ENCODE measurements at places on chromosomes 12 and 14.

DNA sequence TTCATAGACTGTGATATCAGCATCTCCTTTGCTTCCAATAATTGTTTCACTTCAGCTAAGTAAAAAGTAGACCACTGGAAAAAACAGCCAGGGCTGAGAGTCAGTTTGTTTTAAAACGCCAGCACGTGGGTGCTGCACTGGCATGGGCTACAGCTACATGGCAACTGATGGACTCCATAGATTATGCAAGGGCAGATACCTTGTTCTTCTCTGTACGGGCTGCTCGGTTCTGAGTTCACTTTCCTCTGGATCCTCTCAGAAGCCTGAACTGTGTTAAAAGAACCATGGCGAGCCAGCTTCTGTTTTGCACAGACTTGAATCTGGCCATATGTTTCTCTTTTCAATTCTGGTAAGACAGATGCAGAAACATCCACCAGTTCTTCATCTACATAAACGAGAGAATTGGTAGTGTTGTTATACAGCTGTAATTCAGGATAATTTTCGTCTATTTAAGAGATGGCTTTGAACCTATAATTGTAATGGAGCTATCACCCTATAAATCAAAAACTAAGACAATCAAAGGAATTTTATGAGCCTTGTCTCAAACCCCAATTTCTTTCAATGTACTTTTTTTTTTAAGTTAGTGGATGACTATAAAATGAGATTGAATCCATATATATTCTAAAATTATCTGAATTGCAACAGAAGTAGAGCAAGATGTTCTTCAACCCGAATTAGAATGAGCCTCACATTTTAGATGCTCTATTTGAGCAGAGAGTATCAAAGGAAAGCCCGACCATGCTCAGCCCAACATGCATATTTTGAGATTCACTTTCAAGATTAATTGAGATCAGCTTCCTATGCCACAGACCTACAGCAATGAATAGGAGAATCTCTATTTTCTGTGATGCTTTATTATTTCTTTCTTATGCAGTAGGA lies 31.5 kb downstream of the E2F7 start:
- no peak for DNase-seq

- DNase-seq, result no peak
Observed at GRCh38 chr12:12722435-12723148, 5.4 kb downstream of the CDKN1B start.

DNA sequence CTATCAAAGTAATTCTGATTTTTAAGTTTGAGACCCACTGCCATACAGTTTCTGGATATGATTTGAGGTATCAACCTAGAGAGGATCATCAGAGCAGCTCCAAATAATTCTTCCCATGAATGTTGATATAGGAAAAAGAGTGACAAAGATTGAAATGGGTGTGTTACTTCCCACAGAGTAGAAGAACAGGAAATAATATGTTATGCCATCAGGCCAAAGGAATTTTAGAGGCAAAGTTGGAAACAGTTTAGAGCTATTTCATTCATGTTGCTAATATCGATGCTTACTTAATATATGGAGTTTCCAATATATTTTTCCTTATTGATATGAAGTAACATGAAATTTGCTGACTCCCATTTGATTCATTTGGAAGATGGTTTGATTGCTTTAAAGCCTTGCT lies 8.9 kb upstream of the MSRB3 start:
- DNase-seq, result no peak

GRCh38 chr14:81295958-81296923 lies 75.5 kb upstream of the GTF2A1 start:
- no peak for DNase-seq

DNA sequence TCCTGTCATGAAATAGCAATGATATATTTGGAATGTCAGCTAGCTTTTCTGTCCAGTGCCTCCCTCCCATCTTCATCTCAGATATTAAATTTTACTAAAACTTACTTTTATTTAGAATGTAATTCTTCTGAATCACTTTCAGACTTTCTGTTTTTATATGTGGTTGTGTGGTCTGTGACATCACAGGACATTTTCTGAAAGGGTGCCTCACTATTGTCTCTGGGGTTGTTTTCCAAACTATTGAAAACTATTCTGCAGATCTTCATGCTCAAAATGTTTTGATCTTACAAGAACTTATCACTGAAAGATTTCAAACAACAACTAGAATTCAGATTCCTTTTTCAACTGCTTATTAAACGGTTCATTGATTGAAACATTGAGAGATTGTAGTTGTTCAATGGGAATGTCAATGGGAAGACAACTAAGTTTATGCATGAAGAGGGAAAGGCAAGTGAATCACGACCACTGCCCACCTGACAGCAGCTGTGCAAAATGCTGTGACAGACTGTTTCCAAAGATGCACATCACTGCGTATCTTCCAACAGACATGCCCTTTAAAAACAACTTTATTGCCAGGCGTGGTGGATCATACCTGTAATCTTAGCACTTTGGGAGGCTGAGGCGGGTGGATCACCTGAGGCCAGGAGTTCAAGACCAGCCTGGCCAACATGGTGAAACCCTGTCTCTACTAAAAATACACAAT lies 51.3 kb downstream of the KLRG1 start:
- no peak for DNase-seq

DNA sequence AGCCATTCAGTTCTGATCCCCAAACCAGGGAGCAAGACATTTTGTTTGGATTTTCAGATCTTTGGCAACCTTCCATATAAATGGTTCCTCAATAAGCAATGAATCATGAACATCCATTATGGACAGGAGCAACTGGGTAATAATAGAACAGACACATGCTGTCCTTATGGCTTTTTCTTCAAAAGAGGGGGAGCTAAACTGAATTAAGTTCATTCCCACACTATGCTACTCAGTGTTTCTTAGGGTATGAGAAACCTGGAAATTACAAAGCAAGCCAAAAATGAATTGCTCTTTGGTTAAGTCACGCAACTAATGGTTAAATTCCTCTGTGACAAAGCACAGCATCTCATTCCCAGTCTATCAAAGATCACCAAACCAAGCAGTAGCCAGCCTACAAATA lies 51.0 kb downstream of the PTGER2 start:
- no peak for DNase-seq

GRCh38 chr14:95359994-95360826 lies 40.5 kb upstream of the CLMN start:
- no peak for DNase-seq

DNA sequence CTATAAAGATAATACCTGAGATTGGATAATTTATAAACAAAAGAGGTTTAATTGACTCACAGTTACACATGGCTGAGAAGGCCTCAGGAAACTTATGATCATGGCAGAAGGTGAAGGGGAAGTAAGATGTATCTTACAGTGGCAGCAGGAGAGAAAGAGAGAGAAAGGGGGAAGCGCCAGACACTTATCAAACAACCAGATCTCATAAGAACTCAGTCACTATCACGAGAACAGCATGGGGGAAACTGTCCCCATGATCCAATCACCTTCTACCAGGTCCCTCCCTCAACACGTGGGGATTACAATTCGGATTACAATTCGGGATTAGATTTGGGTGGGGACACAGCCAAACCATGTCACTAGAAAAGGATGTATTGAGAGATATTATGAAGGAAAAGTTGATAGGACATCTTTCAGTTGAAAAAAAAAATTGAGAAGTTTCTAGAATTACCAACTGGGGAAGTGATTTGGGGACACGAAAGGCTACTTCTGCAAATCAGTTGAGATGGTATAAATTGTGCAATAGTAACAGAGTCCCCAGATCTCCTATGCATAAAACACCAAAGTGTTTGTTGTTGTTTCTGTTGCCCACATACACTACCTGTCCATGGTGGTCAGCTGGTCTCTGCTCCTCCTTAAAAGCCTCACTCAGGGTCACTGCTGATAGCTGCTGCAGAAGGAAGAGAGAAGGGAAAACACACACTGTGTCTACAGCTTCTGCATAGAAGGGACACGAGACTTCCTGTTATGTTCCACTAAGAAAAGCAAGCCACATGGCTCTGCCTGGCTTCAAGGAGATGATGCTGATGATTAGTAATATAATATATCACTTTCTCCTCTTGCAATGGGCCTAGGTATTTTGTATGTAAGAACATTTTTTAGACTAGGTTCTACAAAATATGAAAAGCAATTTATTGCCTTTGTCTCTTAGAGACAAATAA lies 465.5 kb downstream of the PDZRN4 start:
- no peak for DNase-seq

GRCh38 chr14:75871181-75871880 lies 110.5 kb downstream of the TGFB3 start:
- DNase-seq, result no peak

DNA sequence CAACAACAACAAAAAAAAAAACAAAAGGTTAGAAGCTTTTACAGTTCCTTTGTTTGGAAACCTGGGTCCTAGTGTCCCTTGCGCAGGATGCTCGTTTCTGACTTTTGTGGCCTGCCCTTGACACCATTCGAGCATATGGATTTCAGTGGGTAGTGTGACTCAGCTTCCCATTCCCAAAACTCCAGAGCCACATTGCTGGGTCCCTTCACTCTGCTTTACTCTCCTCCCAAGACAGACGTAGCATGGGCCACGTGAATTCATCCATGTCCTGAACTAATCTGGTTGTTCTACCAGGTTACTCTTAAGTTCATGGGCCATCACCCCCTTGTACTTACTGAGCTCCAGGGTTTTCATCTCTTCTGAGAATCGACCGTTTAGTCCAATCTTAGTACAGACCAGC lies 68.0 kb upstream of the MAX start:
- no peak for DNase-seq

GRCh38 chr12:82554529-82554928 lies 132.2 kb upstream of the TMTC2 start:
- DNase-seq, result no peak

DNA sequence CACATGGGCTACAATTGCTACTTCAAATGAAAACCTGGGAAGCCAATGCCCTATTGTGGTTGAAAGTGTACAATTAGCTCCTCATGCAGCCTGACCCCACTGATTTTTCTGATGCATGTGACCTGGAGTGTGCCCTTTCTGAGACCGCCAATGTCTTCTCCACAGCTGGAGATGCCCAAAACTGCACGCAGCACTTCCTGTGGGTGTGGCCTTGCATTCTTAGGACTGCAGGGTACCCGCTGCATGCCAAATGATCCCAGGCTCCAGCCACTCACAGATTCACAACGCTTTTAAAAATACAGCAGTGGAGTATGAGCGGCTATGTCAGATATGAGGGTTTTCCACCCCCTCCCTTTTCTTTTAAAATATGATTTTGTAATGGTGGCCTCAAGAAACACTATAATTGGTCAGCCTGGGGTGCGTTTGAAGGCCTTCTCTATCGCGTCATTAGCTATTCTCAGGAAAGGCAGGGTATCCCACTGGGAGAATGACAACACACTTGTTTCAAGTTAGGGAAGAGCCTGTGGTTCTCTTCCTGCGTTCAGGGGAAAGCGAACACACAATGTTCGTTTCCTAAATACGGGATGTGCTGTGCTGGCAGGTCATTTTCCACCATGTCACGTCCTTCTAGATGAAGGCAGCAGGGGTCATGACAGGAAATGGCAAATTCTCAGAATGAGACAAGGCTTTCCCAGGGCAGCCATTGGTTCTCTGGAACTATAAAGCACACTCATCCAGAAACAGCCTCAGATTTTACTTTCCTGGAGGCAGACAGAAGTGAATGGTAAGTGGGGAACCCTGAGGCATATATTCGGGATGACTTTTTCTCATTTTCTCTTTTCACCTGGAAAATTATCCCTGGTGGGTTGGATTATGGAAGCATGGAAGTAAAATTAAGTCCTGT lies at the start of gene APOLD1:
Gene APOLD1 (plus strand): TSS at position 749 of the 904 bp plus-strand sequence. CDS start 33 bp downstream, at position 782.
- no peak for DNase-seq

DNA sequence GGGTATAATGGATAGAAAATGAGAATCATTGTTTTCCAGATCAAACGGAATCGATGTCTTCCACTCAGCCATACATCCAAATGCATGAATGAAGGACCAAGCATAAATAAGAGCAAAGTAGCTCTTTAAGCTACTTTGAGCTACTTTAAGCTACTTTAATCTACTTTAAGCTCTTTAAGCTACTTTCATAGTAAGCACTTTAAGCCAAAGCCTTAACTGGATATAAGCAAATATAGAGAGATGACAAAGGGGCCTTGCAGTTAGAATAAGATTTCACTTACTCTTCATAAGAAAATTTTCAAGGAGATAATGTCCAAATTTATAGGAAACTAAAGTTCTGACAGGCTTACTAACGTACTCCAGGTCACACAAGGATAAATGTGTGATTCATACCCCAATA lies 355.6 kb upstream of the KITLG start:
- DNase-seq, result no peak

DNA sequence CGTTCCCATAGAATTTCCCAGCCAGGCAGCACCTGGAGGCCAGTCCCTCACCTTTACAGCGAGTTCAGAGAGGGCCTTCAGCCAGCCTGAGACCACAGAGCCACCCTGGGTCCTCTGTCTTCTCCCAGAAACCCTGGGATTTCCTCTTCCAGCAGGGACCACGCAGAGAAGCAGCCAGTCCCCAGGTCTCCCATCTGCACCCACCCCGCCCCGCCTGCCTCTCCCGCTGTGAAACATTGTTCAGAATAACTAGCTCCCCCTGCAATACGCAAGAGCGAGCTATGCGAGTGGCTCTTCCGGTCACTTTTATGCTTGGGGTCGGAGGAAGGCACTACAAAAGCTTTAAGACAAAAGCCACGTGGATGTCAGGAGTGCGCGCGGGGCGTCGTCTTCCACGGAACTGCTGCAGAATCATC lies 77.8 kb downstream of the SERPINA3 start:
- DNase-seq, result peak; percentile 52

DNA sequence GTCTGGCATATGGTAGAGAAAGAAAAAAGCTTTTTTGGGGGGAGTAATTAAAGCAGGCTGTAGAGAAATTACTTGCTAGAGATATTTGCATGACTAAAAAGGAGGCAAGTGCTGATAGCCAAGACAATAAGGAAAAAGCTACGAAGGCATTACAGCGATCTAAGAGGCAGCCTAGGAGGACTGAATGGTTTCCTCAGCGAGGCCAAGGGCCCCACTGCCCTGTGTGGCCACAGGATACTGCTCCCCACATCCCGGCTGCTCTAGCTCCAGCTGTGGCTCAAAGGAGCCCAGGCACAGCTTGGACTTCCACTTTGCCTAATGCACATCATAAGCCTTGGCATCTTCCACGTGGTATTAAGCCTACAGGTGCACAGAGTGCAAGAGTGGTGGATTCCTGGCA lies 53.6 kb downstream of the LRRIQ1 start:
- no peak for DNase-seq

DNA sequence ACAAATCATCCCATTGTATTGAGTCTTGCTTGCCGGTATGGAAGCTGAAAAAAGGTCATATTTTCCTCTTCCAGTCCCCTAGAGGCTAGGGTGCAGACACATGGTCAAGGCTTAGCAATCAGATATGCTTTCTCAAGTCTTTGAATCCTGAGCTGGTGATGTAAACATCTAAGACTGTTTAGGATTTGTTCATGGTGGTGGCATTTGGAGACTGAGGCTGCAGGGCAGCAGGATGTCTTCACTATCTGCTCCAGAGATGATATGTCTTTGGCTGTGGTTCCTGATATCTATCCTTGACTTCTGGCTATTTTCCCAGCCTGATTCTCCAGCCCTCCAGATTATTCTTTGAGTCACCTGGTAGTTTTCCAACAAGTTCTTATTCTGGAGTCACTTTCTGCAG lies 50.5 kb upstream of the DACT1 start:
- DNase-seq, result no peak
